ENCODE measurements at places on chromosomes 2 and 18.

GRCh38 chr2:40256649-40257048, 195.2 kb downstream of the SLC8A1 start:
- no peak for DNase-seq

DNA sequence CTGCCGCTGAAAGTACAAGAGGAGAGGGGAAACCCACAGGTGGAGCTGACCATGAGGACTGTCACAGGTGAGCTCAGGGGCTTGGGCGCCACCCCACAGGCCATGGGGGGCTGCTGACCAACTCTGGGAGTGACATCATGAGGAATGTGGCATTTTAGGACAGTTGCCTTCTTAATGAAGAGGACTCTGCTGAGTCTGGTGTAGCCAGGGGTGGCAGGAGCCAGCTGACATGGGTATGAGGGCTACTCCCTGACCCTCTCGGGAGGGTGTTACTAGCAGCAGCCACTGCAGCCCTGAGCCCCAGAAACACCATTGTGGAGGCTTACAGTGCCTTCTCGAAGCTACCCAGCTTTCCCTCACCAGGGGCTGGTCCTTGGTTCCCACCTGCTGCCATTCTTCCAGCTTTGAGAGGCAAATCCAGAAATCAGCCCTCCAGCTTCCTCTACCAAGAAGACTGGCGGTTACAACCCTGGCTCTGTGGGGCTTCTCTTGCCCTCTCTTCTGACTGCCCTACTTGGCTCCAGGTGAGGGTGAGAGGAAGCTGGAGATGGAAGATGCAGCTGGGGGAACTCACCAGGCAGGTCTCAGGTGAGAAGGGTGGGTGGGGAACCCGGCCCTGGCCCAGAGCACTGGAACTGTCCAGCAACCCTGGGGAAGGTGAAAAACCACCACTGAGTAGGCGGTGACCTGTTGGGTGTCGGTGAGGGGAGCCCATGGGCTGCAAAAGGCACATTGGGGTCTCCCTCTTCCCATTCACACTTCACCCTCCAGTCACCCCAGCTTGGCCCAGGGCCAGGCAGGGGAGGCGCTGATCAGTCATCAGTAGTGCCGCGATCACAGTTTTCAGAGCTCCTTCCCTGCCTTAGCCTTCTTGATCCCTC, 98.5 kb downstream of the MCFD2 start:
- DNase-seq: no peak

GRCh38 chr2:187138265-187138664, 289.3 kb upstream of the ZSWIM2 start:
- no peak for DNase-seq

- DNase-seq: no peak
Observed at GRCh38 chr18:49139766-49140165, 189.0 kb upstream of the SMAD7 start.

DNA sequence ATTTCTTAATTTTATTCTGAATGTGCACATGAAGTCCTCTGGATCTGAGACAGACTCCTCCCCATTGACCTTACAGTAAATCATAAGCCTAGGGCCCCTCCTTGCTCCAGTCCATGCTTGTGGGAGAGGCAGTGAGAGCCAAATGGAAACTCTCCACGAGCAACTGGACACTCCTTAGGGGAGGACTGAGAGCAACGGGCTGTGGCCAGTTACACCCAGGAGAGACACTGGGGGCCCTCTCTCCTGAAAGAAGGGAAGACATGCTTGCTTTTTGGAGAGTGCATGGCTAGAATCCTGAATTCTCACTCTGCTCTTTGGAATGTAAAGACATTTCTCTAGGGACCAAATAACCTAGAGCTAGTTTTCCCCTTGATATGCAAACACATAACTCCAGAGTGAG, 49.0 kb upstream of the BIN1 start:
- no peak for DNase-seq

- no peak for DNase-seq
Observed at GRCh38 chr2:101698844-101699754, 1.6 kb downstream of the MAP4K4 start.

- DNase-seq: no peak
Observed at GRCh38 chr2:96260387-96261260, 5.2 kb downstream of the TMEM127 start.

- no peak for DNase-seq
Observed at GRCh38 chr2:186820303-186820702, 28.7 kb downstream of the ZSWIM2 start.

DNA sequence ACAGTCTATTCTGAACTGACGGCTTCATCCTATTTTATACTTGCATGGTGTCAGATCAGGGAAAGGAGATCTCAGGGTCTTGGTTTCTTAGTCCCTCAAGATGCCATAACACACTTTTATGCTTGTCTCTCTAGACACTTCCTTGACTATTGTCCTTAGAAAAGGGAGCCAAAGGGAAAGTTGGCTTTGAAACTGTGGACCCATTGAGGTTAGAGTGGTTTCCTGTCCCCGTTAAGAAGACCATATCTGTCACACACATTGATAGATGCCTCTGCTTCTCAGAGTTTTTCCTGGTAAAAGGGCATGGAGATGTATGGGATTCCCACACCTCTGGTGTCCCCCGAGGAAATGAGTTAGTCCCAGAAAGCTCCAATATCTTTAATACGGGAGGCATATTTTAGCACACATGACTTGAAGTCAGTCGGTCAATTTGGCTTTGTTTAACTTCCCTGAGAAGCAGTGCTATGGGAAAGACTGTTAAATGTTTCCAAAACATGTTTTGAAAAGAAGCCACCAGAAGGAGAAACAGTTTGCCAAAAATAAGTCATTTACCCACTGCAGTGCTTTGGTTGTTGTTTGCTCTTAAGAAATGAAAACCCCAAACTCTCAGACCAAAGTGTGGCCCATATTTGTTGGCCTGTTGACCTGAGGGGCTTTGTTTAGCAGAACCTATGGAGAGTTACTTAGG, 133.4 kb upstream of the CXCR4 start:
- no peak for DNase-seq

- DNase-seq: no peak
Observed at GRCh38 chr18:48942554-48943261, 8.1 kb downstream of the SMAD7 start.

DNA sequence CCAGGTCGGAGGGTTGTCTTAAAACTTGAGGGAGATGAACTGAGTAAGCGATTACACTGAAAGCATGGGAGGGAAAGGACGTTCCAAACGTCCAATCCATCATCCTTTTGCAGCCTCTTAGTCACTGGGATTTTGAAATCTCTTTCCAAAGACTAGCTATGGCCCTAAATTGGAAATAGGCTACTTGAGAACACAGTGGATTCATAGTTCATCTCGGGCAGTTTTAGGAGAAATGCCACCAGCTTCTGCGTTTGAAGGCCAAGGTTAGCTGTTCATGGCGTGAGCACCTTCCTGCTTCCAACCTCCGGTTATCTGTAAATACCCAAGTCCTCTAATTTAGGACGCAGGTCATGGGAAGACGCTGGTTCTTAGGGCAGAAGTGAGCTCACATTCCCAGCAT, 821 bp upstream of the EML6 start:
- no peak for DNase-seq

- DNase-seq: no peak
Observed at GRCh38 chr2:449246-450067, 161.6 kb upstream of the ALKAL2 start.

- no peak for DNase-seq
Observed at GRCh38 chr2:120656273-120656950, 79.3 kb upstream of the GLI2 start.

- no peak for DNase-seq
Observed at GRCh38 chr18:61085761-61086160, 247.5 kb upstream of the CDH20 start.

DNA sequence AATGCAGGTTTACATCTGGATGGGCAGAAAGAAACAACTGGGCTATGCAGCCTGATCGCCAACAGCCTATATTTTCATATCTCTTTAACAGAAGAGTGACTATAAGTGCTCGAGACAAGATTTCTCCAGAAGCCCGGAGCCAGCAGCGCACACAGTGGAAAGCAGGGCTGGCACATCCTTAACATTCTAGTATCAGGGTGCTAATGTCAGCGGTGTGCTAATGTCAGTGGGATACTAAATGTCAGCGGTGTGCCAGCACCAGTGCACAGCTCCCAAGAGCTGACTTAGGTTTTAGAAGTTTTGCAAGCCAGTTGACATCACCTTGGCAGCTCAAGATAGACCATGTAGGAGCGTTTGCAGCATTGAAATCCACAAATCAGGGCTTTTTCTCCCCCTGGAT, 8.3 kb downstream of the BMP10 start:
- no peak for DNase-seq

DNA sequence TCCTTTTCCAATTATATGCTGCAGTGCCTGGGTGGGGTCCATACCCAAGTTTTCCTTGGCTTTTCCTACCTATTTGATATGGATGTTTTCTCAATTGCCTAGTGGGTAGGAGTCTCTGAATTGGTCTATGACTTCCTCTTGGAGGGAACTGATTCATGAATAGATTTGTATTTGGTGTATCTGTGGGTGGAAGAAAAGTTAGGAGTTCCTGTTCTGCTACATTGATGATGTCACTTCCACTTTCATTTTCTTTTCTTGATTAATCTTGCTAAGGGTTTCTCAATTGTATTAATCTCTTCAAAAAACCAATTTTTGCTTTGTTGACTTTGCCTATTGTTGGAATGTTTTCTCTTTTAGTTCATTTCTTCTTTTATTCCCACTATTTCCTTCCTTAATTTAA, 37.4 kb upstream of the SLC9A2 start:
- no peak for DNase-seq

DNA sequence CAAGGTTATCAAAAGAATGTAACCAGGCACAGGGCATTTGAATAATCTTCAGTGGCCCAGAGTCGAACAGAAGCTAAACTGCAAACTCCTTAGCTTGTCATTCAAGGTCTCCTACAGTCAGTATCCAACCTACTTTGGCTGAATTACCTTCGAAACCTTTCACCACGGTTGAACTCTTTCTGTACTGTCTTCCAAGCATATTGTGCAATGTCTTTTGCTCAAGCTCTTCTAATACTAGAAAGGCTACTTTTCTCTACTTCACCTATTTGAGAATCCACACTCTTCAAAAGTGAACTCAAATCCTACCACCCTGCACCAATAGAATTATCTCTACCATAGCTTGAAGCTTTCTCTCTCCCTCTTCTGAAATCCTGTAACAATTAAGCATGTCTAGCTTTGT, 142.9 kb downstream of the NR4A2 start:
- DNase-seq: no peak

DNA sequence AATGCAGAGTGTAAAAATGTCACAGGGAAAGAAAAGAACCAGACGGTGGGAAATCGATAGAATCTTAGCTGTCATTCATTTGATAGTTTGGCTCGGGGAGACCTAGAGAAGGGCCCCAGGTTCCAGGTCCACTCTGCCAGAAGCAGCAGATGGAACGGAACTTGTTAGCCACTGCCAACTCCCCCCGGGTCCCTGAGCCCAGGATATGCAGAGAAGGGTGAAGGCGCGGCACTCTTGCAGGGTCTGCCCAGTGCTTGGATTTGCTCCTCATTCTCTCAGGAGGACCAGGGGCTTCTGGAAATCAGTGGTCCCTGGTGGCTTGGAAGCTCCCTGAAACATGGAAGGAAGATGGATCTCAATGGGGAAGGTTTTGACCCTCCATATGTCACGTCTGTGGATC, 11.6 kb upstream of the XDH start:
- no peak for DNase-seq

DNA sequence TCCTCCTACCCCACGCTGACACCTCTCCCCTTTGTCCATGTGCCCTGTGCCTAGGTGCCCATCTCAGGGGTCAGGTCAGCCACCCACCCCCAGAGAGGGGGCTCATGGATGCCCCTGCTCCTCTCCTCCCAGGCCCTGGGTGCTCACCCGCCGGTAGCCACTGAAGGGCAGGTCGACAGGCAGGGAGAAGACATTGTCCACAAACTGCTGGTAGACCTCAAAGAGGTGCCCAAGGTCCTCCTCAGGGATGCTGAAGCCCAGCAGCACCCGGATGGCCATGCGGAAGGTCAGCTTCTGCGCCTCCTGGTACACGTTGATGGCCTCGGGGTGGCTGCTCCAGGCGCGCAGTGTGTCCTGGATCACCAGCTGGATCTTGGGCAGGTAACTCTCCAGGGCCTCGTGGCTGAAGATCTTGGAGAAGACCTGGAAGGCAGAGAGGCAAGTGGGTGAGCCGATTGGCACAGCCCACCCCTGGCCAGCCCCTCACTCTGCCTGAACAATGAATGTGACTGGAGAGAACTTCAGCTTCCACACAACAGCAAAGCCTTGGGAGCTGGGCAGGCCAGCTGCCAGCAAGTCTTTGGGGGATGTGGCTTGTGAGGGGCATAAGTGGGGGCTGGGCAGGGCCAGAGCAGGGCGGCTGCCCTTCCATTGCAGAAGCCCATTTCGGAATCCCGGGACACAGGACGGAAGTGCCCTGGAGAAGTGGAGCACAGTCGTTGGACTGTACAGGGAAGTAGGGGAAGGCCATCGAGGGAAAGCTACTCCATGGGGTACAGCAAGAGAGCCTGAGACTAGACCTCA, 12.5 kb downstream of the CYP26B1 start:
- DNase-seq: no peak

- no peak for DNase-seq
Observed at GRCh38 chr18:70576276-70577022, 287.6 kb downstream of the SOCS6 start.

- no peak for DNase-seq
Observed at GRCh38 chr18:69680123-69680522, 267.6 kb downstream of the CD226 start.

DNA sequence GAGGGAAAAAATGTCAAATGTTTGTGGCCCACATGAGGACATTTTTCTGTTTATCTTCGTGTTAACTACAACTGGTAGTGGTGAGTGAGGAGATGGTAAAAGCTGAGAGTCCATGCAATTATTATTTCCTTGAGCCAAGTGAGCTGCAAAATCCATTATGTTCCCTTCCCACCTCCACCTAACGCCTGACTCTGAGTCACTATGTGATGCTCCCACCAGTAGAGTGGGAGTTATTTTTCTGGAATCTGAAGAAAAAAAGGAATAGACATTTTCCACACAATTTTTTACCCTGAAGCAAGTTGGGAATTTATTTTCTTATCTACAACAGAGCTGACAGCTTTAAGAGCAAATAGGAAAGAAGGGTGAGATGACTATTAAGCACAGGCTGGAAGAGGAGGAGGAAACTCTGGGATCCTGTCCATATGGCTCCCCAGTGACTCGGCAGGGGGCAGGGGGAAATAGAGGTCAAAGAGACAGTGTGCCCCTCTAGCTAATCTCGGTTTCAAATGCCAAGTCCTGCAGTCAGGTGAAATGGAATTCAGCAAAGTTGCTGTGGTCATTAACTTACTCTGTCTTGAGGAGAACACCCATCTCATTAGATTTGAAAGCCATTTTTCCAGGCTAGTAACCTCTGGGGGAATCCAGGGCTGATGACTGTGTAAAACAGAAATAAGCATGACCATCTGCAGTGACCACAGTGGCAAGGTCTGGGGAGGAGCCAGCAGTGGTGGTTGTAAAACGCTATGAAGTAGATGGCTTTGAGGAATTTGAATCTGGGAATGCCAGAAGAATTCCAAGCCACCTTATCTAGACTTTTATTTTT, 463.9 kb downstream of the STK39 start:
- no peak for DNase-seq
